ENCODE measurements at places on chromosomes 11 and 22.

GRCh38 chr22:30990690-30991089, 21.6 kb downstream of the TUG1 start:
- DNase-seq, result no peak

- no peak for DNase-seq
Observed at GRCh38 chr11:34655335-34656008, 34.6 kb downstream of the EHF start.

- DNase-seq, result no peak
Observed at GRCh38 chr11:108775324-108775723, 110.5 kb downstream of the DDX10 start.

GRCh38 chr22:41350087-41350486, 31.7 kb upstream of the TEF start:
- no peak for DNase-seq

DNA sequence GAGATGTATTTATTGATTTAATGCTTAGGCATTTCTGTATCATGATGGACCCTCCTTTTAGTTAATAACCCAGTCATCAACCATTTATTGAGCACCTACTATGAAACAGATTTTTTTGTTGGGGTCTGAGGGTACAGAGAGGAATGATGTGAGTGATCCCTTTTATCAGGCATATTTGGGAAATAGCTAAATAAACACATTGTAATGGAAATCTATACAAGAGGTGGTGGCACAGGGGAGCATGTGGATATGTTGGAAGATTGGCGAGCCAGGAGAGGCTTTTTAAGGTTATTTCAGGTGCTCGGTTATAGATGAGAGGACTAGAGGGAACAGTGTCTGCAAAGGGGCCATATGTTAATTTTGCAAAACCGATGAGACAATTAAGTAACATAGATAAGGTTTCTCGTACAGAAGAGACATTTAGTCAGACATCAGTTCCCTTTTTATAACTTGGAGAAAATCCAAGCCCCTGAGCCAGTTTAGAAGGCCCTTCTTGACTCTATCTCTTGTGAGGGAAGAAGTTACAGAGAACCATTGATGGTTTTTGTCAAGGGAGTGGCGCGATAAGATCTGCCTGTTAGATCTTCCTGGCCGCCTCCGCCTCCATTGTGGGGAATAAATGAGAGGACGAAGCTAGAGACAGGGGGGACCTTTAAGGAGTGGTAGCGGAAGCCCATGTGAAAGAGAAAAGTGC, 2.0 kb downstream of the ATXN10 start:
- DNase-seq, result no peak
